Skin of body (tissue), 3 donors: ENCODE measurements at places on chromosomes 16 and 17. TPM values are rescaled to one million over a fixed set of nuclear protein-coding genes. Genes with fewer than 3 reads are reported as not detected.
A peak's percentile ranks its signal among the peaks of the same experiment; 100 is the strongest.

DNA sequence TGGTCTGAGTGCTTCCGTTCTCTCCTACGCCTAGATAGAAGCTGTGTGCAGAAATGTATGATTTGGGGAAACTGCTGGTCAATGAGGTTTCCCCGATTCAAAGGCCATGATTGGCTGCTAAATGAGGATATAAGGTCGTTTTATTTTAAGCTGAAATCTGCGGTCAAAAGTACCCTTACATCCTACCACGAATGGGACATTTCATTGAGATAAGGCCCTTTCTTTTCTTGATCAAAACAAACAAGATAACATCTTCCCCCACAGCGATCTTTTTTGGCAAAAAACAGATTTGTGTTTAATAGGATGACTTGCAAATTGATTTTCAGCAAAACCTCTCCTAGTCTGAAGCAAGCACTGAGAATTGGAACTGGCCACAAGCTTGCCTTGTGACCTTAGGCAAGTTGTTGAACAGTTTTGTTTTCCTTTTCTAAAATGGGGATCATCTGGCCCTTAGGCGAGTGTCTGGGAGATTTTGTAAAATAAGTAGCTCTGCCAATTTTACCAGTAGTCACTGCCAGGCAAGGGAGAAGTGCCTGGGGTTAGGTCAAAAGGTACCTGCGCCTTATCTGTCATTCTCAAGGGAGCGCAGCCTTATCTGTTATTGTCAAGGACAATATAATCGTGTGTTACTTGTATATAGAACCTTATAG is 635 bp downstream of the SCPEP1 start:
- no peak for DNase-seq

- DNase-seq, result no peak
Observed at GRCh38 chr17:48241770-48242497, 134.4 kb downstream of the SNX11 start.

GRCh38 chr17:78351449-78352006 is 8.3 kb downstream of the SOCS3 start:
- DNase-seq, result peak; percentile 80

GRCh38 chr17:8826808-8827435 is 27.8 kb upstream of the MFSD6L start:
- no peak for DNase-seq

- DNase-seq, result no peak
Observed at GRCh38 chr17:8076502-8077266, 10.8 kb downstream of the ALOX12B start.

DNA sequence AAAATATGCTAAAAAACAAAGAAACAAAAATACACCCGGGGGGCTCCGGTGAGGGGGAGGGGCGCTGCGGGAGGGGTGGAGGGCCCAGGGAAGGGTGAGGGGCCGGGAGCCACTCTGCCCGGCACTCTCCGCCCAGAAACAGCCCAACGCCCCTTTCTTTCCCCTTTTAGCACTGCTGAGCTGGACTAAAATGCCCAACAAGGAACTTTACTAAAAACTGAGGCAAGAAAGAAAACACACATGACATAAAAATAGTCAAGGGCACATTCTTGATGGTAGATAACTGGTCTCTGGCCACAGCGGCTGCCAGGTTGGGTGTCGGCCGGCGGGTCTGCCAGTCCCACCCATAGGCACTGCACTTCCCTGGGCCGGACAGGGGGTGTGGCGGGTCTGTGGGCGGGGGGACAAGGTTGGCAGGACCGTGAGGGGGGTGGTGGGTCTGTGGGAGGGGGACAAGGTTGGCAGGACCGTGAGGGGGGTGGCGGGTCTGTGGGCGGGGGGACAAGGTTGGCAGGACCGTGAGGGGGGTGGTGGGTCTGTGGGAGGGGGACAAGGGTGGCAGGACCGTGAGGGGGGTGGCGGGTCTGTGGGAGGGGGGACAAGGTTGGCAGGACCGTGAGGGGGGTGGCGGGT is 20.9 kb downstream of the METRNL start:
- no peak for DNase-seq

- DNase-seq, result no peak
Observed at GRCh38 chr17:292531-293382, 59.9 kb downstream of the RPH3AL start.

DNA sequence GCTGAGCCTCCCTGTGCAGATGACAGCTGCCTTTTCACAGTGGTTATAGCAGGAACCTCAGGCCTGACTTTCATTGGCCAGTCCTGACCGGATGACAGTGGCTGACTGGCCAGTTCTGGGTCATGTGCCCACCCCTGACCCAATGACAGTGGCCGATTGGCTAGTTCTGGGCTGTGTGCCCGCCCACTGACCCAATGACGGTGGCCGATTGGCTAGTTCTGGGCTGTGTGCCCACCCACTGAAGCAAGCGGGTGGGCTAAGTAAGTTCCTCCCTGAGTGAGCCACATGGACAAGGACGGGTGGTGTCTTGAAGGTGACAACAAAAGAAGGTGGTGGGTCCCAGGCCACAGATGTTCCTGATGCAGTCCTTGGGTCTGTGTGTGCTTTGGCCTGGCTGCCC is 9.5 kb downstream of the DEF8 start:
- no peak for DNase-seq

- peak; percentile 19 for DNase-seq
Observed at GRCh38 chr16:57371494-57372371, 557 bp upstream of the CX3CL1 start.

GRCh38 chr16:14181371-14182050 is 110.4 kb downstream of the MRTFB start:
- DNase-seq, result no peak

- no peak for DNase-seq
Observed at GRCh38 chr16:53519417-53520091, 16.5 kb upstream of the AKTIP start.

- no peak for DNase-seq
Observed at GRCh38 chr16:79980650-79981521, 380.3 kb upstream of the MAF start.

- no peak for DNase-seq
Observed at GRCh38 chr16:11715246-11715947, 27.3 kb downstream of the TXNDC11 start.

DNA sequence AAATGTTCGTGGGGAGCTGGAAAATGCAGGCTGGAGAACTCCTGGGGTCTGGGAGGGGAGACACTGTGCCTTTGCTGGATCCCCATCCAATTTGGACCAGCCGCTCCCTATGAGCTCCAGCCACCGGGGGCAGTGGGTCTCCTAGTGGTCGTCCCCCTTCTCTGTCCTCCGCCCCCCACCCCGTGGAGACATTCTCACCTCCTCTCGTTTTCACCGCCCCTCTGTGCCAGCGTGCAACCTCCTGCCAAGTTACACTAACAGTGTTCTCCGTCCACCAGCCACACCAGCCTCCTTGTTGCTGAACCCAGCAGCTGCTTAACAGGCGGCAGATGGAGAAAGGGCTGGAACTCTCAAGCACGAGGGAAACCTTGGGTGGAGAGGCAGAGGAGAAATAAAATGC is 67.4 kb upstream of the SOX9 start:
- DNase-seq, result no peak

GRCh38 chr17:2909846-2910234 is 113.6 kb downstream of the RAP1GAP2 start:
- no peak for DNase-seq

DNA sequence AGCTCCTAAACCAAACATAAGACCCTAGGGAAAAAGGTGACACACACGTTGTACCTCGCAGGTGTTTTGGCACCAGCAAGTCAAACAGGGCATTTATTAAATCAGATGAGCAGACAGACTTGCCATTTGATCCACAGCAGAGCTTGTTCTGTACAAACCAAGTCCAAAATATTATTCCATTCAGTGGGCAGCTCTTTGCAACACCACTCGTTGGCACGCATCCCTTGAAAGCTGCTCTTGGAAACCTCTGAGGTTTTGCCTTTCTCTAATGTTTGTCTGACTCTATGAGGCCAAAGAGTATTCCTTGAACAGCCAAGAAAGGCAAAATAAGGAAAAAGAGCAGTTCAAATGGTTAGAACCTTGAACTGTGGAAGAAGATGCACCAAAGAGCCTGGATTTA is 12.7 kb downstream of the TMEM100 start:
- no peak for DNase-seq

DNA sequence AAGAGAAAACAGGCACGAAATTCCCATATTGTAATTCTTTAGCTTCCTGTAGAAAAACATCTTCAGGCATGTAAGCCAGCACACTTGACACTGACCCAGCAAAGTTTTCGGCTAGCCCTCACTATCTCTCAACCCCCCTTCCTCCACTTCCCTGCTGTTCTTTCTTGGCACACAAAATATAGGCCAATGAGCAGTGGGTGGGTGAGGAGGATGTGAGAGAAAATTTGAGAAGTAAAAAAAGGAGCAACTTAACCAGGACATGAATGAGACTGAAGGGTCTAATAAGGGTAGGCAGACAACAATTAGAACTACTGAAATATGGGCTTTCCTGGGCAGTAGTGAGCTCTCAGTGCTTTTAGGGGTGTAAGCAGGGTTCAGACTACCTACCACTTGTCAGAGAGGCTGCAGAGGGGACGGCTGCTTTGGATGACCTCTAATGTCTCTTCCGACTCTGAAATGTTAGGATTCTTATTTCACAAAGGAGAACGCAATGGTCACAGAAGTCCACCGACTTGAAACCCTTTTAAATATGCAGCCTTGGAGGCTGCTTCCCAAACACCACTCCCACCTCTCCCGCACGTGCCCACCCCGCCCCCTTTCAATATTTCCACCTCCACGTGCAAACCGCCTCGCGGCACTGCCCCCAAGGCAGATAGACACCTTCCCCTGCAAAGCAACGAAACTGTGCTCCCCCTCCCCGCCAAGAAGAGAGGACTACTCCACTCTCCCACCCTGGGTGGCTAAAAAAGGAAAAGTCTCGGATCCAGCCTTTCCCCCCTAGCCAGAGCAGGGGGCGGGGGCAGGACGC is 889 bp downstream of the MBTD1 start:
- no peak for DNase-seq

DNA sequence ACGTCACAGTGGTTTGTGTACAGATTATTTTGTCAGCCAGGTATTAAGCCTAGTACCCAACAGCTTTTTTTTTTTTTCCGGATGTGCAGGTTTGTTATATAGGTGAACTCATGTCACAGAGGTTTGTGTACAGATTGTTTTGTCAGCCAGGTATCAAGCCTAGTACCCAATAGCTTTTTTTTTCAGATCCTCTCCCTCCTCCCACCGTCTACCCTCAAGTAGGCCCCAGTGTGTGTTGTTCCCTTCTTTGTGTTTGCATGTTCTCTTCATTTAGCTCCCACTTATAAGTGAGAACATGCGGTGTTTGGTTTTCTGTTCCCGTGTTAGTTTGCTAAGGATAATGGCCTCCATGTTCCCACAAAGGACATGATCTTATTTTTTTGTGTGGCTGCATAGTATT is 19.9 kb downstream of the RPTOR start:
- no peak for DNase-seq

DNA sequence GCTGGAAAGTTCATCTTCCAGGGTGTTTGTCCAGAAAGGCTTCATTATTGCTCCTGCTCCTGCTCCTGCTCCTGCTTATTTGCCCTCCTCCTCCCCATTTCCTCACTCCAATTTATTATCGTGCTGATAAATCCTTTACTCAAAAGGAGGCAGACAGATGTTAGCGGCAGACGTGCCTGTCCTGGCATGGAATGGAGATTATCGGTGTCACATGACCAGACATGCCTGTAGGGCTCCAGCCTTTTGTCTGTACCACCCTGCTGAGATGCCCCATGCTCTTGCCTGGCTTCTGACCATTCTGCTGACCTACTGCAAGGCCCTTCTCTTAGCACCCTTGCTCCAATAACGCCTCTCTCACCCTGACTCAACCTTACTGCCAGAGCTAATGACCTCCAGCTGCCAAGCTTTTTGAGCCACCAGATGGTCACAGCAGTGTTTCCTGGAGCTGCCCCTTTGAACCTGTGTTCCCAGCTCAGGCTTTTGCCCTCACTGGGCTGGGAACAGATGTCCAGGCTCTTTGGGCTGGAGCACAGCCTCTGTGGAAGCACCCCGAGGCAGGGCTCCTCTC is 12.8 kb downstream of the DNAH9 start:
- no peak for DNase-seq

- no peak for DNase-seq
Observed at GRCh38 chr17:76094046-76094445, 9.5 kb downstream of the EXOC7 start.

- no peak for DNase-seq
Observed at GRCh38 chr17:47213540-47213939, 4.4 kb downstream of the MYL4 start.

DNA sequence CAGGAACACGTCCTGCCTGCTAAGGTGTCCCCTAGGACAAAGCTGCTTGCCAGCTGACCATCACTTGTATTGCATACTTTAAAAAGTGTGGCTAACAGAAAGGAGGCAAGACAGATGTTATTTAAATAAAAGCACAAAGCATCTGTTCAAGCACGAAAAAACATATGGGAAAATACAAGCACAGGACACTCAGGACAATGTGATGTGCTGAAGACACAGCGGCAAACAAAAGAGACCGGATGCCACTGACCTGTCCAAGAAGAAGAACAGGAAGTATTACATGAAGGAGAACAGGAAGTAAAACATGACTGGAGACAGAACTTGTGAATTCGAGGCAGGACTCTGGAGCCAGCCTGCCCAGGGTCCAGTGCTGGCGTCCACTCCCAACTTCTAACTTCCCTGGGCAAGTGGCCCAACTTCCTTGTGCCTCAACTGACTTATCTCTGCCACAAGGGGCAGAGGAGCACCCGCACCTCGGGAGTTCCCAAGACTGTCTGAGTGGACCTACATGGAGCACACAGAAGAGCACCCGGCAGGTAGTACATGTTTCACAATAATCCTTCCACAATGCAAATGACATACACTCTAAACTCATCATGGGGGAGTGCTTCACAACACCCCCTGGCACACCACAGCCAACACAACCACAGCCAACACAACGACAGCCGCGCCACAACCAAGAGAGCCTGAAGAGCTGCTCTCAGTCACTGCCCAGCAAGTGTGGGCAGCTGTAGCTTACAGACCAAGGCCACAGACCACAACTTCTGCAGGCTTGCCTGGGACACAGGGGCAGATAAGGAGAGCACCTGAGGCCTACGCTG is 36.6 kb downstream of the ANKRD11 start:
- DNase-seq, result no peak

GRCh38 chr17:1744551-1745512 is 2.2 kb downstream of the SERPINF2 start:
- DNase-seq, result no peak

GRCh38 chr17:17888821-17889220 is 52.0 kb upstream of the SREBF1 start:
- no peak for DNase-seq

Gene CCDC40
- 3.3 TPM for total RNA-seq

Gene ARL17A
- 7.9 TPM for total RNA-seq

Gene GP1BA
- 0.10 TPM for total RNA-seq

Gene HAGH
- 31.1 TPM for total RNA-seq

Gene ZNF207
- total RNA-seq, result 153 TPM

Gene NFATC2IP
- 18.3 TPM for total RNA-seq

Gene TP53
- 30.2 TPM for total RNA-seq

Gene DRC7
- not detected for total RNA-seq

Gene NPIPA1
- 85.1 TPM for total RNA-seq

Gene MCRIP2
- total RNA-seq, result 6.9 TPM
